ENCODE measurements at places on chromosomes 7 and 10.

GRCh38 chr10:28139138-28139537, 140.3 kb upstream of the ODAD2 start:
- no peak for DNase-seq

DNA sequence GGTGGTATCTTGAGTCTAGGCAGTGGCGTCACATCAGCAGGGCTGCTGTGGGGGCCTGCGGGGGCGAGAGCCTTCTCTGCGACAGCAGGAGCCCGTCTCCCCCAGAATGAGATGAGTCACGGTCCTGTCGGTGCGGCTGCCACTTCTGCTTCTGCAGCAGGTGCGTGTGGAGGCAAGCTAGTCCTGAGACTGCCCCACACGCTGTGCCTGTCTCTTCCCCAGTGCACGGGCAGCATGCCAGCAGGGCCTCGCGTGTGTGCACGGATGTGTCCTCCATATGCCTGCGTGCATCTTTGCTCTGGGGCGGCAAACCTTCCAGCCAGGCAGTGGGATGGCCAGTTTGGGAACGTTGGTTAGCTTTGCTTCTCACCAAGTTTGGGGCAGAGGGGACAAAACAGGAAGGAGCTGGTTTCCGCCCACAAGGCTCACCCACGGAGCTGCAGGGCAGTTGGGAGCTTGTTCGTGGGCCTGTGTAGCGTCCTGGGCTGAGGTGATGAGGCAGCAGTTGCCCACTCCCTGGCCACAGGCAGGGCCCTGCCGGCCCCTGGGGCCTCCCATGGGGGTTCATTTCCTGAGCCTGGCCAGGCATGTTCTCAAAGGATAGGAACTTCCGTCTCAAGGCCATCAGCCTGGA, 60.8 kb upstream of the PPIF start:
- DNase-seq: peak; percentile 85

DNA sequence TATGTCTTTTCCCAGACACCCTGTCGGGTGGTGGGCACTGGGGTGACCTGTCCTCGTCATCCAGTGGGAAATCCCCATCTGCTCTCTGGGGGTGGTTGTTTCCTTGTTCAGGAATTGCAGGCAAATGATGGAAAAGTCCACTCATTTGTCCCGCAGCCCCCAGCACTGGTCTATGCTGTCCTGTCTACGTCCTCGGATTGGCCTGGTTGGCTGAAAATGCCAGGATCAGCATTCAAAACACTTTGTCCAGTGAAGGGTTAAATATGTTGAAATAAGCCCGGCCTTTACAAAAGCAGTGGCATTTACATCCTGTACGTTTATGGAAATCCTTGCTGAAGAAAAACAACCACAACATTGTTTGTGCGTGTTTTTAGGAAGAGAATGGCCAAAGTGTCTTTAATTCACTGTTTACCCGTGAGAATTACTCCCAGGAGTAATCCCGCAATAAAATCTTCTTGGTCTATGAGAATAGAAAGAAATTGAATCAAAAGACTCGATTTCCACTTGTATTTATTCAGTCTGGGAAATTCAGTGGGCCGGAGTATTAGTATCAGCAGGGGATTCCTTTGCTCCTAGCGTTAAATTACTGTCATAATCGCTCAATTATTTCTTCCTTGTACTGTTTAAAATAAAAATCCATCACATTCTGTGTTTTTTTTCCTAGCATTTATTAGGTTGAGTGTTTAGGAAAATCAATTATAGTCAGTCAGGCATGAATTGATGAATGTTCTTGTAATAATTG, 116.8 kb upstream of the SH2B2 start:
- no peak for DNase-seq

DNA sequence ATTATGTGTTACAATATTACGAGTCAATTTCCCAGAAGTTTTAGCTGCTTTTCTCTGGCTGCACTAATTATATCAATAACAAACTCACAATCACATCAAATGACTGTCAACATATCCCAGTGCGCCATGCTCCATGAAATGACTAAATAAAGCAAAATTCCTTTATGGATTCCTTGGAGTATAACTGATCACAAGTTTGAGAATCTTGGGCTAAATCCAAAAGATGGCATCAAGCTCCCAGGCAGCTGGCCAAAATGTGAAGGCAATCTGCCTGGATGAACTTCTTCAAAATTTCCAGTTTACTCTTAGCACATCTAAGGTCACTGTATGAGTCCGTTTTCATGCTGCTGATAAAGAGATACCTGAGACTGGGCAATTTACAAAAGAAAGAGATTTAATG, 210.8 kb downstream of the CCSER2 start:
- DNase-seq: no peak

GRCh38 chr7:36149694-36150452, 3.2 kb upstream of the EEPD1 start:
- DNase-seq: no peak

- DNase-seq: no peak
Observed at GRCh38 chr10:108616559-108617285, 1306.6 kb downstream of the XPNPEP1 start.

GRCh38 chr7:2734751-2735571, 47.0 kb downstream of the AMZ1 start:
- DNase-seq: no peak

DNA sequence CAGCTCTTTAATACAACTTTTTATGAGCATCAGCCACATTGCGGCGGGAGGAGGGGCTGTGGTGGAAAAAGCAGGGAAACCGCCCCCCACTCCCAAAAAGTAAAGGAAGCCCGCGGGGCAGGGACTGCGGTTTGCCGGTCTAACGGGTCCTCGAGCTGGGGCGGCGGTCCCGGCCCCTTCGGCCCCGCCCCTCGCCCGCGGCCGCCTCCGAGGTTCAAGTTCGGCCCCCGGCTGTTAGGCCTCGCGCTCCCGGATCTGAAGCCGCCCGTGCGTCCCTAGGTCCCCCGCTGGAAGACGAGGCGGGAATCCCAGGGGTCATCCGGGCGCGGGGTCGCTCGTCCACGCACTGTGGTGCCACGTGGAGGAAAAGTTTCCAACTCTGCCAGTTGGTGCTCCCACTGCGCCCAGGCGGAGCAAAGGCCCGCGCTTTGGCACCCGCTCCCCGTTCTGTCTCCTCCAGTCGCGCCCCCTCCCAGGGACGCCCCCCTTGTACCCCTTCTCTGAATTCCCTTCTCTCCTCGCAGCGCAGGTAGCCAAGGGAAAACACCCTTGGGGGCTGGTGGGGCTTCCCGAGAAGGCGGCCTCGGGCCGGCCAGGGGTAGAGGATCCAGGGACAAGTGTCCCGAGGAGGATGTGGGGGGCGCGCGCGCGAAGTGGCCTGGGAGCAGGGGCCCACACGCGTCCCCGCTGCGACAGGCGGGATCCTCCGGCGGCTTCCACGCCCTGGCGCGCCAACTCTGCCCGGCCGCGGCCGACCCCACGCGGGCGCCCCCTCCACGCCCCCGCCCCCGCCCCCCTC, 798 bp upstream of the AUTS2 start:
- peak; percentile 4 for DNase-seq

GRCh38 chr7:145643981-145644380, 472.6 kb upstream of the CNTNAP2 start:
- no peak for DNase-seq

DNA sequence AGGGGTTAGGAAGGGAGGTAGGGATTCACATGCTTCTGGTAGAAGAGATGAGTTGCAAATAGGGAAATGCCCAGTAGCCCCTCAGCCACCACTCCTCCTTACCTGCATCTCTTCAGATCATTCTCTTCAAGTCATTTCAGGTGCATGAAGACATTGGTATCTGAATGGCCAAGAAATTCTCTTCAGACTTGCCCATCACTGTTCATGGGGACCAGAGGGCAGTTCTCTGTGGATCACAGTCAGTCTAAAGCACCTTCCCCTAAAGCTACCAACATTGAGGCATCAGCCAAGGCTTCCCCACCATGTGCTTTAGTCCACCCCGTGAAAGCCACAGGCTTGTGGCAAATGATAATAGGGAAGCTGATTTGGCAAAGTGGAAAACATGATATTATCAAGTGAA, 319.4 kb upstream of the ZNF32 start:
- no peak for DNase-seq

DNA sequence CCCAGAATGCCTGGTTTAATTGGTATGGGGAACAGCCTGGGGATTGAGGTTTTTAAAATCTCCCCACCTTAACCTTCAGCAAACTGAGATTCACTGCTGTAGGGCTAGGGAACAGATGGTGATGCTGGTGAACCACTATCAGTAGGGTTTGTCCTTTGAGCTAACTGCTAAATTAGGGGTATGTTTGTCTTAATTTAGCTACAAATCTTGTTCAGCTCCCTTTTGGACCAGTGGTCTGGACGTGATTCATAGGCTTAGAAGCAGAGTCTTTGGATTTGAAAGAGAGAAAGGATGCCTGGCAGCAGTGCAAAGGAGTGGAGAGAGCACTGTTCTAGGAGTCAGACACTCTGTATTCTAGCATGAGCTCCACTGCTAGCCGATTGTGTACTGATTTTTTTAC, 2.8 kb downstream of the HDAC9 start:
- DNase-seq: no peak

- peak; percentile 1 for DNase-seq
Observed at GRCh38 chr10:105837951-105838350, 1196.9 kb downstream of the SORCS3 start.

DNA sequence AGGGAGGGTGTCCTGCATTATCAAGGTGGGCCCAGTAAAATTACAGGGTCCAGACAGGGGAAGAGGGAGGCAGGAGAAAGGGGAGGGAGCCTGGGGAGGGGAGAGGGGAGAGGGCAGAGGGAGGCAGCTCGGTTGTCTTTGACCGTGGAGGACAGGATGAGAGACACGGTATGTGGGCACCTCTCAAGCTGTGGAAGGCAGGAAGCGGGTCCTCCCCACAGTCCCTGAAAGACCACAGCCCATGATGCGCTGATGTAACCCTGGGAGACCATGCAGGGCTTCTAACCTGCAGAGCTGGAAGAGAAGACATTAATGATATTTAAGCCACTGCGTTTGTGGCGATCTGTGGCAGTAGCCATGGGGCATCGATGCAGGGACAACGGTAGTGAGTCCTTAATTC, 27.2 kb upstream of the MNX1 start:
- no peak for DNase-seq

GRCh38 chr10:8017277-8017676, 37.2 kb upstream of the GATA3 start:
- no peak for DNase-seq

DNA sequence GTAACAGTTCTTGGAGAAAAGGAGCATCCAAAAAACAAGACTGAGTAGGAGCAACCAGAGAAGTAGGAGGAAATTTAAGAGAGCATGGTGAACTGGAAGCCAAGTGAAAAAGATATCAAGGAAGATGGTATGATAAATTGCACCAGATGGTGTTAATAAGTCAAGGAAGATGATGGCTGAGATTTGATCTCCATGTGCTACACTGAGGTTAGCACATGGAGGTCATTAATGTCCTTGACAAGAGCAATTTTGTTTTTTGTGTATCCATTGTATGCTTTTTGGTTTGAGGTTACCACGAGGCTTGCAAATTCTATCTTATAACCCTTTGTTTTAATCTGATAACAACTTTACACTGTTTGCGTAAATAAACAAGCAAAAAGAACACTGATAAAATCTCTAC, 11.3 kb upstream of the PTTG1IP2 start:
- DNase-seq: no peak

GRCh38 chr10:100645613-100646392, 99.6 kb upstream of the PAX2 start:
- DNase-seq: no peak

GRCh38 chr7:117793521-117793920, 79.7 kb downstream of the CTTNBP2 start:
- DNase-seq: no peak

- DNase-seq: no peak
Observed at GRCh38 chr7:128941946-128942526, 4.3 kb downstream of the IRF5 start.

GRCh38 chr7:136637813-136638212, 230.6 kb upstream of the CHRM2 start:
- DNase-seq: no peak

DNA sequence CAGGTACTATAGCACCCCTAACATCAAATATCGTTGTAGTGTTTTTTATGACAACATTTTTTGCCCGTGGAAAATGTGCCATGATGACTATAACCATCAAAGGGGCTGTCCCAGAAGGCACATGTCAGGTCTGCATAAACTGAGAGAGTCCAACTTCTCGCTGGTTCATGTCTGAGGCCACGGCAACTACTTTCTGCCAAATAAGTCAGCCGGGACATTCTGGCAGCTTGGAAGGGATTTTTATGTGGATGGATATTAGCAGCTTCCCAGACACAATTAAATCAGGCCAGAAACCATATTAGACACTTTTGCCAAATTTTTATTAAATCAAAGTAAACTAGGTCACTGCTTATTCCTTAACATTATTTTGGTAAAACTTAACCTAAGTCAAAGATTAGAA, 477.4 kb upstream of the FZD8 start:
- DNase-seq: no peak

DNA sequence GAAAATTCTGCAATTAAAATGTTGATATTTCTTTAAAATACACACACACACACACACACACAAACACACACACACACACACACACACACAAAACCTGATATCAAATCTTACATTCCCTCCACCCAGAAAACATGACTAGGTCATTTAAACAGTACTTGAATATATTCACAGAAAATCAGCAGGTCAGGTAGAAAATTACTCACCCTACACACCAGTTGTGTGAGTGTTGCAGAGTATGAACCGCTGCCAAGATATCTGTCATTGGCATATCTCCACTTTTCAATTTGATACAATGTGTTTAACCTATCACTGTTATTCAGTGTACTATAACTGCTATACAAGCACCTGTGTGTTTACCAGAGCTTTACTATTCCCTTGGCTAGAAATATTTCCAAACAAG, 283.6 kb upstream of the LRRTM3 start:
- no peak for DNase-seq

DNA sequence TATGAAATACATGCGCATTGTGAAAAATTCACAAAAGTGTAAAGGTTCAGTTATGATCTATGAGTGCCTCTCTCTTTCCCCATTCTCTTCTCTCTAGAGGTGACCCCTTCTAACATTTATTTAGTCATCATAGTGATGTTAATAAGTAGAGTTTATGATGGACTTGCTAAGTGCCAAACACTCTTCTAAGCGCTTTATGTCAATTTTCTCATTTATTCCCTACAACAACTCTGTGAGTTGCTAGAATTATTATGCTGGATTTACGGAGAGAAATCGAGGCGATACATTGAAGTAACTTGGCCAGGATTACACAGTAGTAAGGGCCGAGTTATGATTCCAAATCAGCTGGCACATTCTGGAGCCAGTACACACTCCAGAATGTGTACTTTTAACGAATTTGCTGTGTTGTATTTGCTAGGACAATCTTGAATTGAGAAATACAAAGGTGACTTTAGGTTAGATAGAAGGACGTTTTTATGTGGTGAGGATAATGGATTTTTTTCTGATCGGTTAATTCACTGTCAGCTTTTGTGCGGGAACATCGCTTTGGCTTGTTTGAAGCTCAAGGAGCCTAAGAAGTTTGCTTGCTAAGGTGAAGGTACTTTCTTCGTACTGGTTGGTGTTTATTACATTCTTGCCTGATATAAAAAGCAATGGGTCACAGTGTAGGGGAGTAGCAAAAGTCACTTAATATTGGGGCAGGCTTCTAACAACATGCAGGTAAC, 1.4 kb downstream of the ATRNL1 start:
- DNase-seq: no peak

DNA sequence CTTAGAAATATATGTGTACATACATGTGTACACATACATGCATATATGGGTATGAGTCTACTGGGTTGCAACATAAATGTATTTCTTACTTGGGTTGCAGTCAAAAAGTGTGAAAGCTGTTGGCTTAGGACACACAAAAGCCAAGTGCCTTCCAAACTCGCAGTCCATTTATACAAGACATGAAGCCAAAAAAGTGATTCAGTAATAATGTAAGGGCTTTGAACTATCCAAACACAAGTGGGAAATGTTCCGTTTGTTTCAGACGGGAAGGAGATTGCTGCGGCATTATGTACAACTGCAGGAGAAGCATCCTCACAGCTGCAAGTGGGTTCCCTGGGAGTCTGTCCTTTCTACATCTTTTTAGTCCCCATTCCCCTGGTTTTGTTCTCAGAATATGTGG, 513.6 kb downstream of the SORCS3 start:
- DNase-seq: no peak

Measured in activated T-cell treated with anti-CD3 and anti-CD28 coated beads, Interleukin-2, amount 50 U/mL, for 72 hours (primary cell).